ENCODE measurements at places on chromosomes 13 and 19.

GRCh38 chr13:30618930-30619279, 1.2 kb downstream of the USPL1 start:
- no peak for DNase-seq

GRCh38 chr13:42355491-42356183, 83.7 kb downstream of the AKAP11 start:
- no peak for DNase-seq

GRCh38 chr13:113506025-113506685, 15.6 kb upstream of the DCUN1D2 start:
- DNase-seq = no peak

- DNase-seq = no peak
Observed at GRCh38 chr13:79477968-79478367, 3.0 kb upstream of the NDFIP2 start.

- DNase-seq = no peak
Observed at GRCh38 chr13:32881074-32881776, 135.0 kb upstream of the KL start.

Data from T-helper 9 cell (primary cell).